Epithelial cell of umbilical artery (primary cell): ENCODE measurements at places on chromosomes 13 and 19. TPM values are rescaled to one million over a fixed set of nuclear protein-coding genes. Genes with fewer than 3 reads are reported as not detected.

S1PR4 gene
- 1.8 and 2.3 TPM in 2 replicates for total RNA-seq

PLK5 gene
- total RNA-seq: not detected in 2 replicates

KCNJ14 gene
- 0.30 and 0.32 TPM in 2 replicates for total RNA-seq

CD33 gene
- total RNA-seq: not detected in 2 replicates

PSG1 gene
- total RNA-seq: not detected in 2 replicates

CHST8 gene
- total RNA-seq: under 0.01 and 0.15 TPM in 2 replicates

SSBP4 gene
- total RNA-seq: 71.0 and 93.2 TPM in 2 replicates

LRRC4B gene
- total RNA-seq: under 0.01 TPM in 1 of 2 replicates, not detected in the other

CDKN2D gene
- total RNA-seq: 5.9 and 7.1 TPM in 2 replicates

IQCN gene
- under 0.01 TPM in 2 replicates for total RNA-seq

FCER2 gene
- total RNA-seq: not detected in 2 replicates

GADD45GIP1 gene
- total RNA-seq: 34.7 and 39.3 TPM in 2 replicates

CYSLTR2 gene
- under 0.01 and 0.30 TPM in 2 replicates for total RNA-seq

PTBP1 gene
- 107 and 220 TPM in 2 replicates for total RNA-seq

CELF5 gene
- under 0.01 TPM in 1 of 2 replicates, not detected in the other for total RNA-seq

SMIM24 gene
- total RNA-seq: 0.32 TPM in 1 of 2 replicates, not detected in the other

KANK2 gene
- total RNA-seq: 59.4 and 74.8 TPM in 2 replicates

ZNF208 gene
- total RNA-seq: not detected in 2 replicates

EMP3 gene
- 22.4 and 33.9 TPM in 2 replicates for total RNA-seq

ZNF585A gene
- 5.5 and 11.7 TPM in 2 replicates for total RNA-seq

PNMA8A gene
- 2.3 and 7.1 TPM in 2 replicates for total RNA-seq

ZNF540 gene
- total RNA-seq: under 0.01 and 0.15 TPM in 2 replicates

IPO5 gene
- 122 and 152 TPM in 2 replicates for total RNA-seq

ARRDC2 gene
- total RNA-seq: 12.0 and 14.3 TPM in 2 replicates

SELENOV gene
- not detected in 2 replicates for total RNA-seq

CYP4F12 gene
- total RNA-seq: not detected in 2 replicates

ZNF581 gene
- total RNA-seq: 16.1 and 21.4 TPM in 2 replicates

TEX29 gene
- not detected in 2 replicates for total RNA-seq

FGF21 gene
- not detected in 2 replicates for total RNA-seq

C19orf73 gene
- 0.32 and 0.76 TPM in 2 replicates for total RNA-seq

FOXA3 gene
- total RNA-seq: under 0.01 TPM in 1 of 2 replicates, not detected in the other

TMEM238 gene
- 0.65 TPM in 1 of 2 replicates, not detected in the other for total RNA-seq

TLE6 gene
- total RNA-seq: 4.9 and 7.1 TPM in 2 replicates

WASF3 gene
- 14.0 and 23.1 TPM in 2 replicates for total RNA-seq

VAV1 gene
- not detected in 2 replicates for total RNA-seq

ZNF625 gene
- total RNA-seq: 8.8 and 10.5 TPM in 2 replicates

KCNRG gene
- total RNA-seq: 4.2 and 8.4 TPM in 2 replicates

ZNF497 gene
- 0.65 and 1.4 TPM in 2 replicates for total RNA-seq

NEK5 gene
- under 0.01 and 0.30 TPM in 2 replicates for total RNA-seq

IGFL1 gene
- not detected in 2 replicates for total RNA-seq

FAM124A gene
- total RNA-seq: 1.6 and 3.6 TPM in 2 replicates

CNMD gene
- not detected in 2 replicates for total RNA-seq

OR7D2 gene
- not detected in 2 replicates for total RNA-seq

CEACAM8 gene
- total RNA-seq: not detected in 2 replicates

PRODH2 gene
- total RNA-seq: not detected in 2 replicates

GPR12 gene
- total RNA-seq: not detected in 2 replicates
